C1 segment of cervical spinal cord (tissue), 14 donors: ENCODE measurements at places on chromosomes 5 and 9.

DNA sequence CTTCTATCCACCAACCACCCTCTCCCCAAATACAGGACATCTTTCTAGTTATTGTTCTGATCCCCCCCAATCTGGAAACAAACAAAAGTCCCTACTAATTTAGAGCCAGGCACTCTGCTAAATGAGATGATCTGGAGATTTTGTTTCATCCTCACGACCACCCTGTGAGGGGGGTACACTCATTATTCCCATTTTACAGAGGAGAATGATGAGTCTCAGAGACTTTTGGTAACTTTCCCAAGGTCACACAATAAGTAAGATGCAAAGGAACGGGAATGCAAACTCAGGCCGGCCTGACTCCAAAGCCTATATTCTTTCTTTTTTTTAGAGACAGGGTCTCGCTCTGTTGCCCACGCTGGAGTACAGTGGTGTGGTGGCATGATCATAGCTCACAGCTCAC lies 9.4 kb downstream of the PDGFRB start:
- DNase-seq, result no peak

DNA sequence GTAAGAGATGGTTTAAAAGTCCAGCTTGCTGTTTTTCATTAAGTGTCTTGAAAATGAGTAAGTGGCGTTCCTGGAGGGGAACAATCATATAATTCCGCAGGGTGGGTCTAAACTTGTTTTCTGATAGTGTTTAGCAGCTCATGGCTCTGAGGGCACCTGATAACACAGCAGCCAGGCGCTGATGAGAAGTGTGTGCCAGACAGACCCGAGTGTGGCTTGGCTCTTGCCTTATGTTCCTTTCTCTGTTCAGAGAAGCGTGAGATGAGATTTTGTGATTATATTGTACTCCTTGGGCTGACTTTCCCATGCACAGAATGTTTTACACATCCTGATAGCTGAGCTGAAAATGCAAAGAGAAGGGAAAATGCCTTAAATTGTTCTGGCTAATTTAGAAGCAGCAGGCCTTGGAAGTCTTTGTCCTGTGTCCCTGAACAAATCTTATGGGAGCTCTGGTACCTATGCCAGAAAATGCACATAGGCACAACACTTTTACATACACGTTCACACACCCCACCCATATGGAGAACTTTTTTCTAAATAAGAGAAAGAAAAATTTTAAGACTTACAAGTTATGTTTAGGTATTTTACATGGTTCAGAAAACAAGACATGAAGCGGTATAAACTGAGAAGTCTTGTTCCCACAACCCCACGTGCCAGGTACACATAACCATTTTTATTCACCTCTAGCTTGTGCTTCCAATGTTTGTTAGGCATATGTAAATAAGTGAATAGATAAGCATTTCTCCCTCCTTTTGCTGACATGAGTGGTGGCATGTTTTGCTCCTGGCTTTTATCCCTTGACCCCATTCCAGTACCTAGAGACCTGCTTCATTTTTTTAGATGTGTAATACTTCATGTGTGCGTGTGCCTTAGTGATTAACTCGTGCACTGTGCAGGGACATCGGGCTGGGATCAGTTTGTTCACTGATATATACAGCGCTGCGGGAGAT lies 152.2 kb upstream of the OTULINL start:
- no peak for DNase-seq

DNA sequence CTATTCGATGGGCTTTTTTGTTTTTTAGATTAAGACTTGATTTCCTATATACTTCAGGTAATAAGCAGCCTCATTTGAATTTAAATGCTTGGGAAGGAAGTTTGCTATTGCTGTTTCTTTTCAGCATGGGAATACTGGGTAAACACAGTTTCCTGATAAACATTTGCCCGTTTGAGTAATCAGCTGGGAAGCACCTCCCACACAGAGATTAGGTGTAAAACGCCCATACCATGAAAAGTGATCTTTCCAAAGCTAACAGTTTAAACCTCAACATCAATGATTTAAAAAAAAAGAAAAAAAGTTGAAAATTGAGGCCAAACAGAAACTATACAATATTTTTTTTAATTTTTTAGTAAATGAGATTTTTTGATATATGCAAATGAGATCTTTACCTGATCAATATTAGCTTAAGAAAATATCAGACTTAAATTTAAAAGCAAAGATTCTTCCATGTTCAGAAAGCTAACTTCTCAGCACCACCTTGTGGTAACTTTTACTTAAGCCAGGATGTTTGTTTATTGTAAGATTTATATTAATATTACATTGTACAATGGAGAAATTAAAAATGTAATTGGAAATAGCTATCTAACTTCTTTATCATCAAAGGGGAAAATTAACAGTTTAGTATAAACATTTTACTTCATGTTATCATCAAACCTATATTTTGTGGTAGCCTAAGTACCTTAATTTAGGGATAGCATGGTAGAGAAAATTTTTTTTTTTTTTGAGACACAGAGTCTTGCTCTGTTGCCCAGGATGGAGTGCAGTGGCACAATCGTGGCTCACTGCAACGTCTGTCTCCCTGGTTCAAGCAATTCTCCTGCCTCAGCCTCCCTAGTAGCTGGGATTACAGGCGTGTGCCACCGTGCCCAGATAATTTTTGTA lies 39.8 kb downstream of the F2RL2 start:
- DNase-seq, result no peak

DNA sequence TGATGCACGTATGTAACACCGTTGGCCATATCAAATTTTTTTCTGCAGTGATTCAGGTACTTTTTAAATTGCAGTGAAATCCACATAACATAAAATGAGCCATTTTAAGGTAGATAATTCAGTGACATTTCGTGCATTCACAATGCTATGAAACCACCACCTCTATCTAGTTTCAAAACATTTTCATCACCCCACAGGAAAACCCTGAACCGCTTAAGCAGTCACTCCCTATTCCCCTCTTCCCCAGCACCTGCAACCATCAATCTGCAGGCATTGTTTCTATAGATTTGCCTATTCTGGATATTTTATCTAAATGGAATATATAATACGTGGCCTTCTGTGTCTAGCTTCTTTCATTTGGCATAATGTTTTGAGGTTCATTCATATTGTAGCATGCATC lies 79.2 kb downstream of the BOD1 start:
- no peak for DNase-seq

DNA sequence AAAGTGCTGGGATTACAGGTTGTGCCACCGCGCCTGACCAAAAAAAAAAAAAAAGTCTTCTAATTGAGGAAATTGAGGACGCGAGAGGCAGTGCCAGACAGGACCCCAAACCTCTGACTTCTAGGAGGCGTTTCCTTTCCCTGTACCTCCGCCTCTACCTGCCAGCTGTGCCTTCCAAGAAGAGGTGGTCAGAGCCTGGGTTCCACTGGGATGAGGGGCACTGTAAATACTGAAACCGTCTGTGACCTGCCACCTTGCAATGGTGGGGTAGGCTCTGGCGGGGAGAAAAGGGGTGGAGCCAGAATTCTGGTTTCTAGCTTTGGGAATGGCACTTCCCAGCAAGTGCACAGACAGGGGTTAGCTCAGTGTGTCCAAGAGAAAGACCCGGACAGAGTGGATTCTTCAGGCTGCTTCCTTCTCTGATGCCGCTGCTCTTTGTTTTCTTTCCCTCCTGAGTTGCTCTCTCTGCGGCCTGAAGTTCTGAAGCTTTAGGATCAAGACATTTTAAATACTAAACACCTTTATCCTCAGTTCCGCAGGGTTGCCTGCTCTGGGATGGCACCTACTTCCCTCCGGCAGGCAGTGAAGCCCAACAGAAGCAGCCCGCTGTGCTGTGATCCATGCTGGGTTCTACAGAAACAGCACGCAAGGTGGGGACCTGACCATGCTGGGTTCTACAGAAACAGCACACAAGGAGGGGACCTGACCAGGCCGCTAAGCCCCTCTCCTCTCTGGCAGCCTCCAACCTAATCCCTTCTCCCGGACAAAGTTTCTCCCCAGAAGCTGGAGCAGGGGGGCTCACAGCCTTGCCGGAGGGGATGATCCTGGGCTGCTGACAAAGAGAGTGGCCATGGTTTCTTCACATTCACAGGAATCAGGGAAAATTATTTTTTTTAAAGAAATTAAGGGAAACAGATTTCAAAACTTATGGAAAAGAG lies 65.2 kb downstream of the OTULIN start:
- no peak for DNase-seq

DNA sequence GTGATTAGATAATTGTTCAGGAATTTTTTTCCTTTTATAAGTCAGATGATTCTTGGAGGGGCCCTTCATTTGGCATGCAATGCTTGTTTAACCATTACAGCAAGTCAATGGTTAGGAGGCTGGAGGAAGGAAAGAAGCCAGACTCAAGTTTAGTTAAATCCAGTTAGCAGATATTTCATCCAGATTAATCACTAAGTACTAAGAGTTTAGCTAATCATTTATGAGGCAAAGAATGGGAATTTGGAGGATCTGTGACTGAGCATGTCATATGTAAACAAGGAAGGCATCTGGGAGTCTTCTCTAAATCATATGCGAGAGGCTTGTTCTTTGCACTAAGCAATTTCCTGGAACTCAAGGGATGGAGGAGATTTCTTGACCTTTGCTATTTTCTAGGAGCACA lies 145.3 kb upstream of the SGCD start:
- DNase-seq, result no peak

DNA sequence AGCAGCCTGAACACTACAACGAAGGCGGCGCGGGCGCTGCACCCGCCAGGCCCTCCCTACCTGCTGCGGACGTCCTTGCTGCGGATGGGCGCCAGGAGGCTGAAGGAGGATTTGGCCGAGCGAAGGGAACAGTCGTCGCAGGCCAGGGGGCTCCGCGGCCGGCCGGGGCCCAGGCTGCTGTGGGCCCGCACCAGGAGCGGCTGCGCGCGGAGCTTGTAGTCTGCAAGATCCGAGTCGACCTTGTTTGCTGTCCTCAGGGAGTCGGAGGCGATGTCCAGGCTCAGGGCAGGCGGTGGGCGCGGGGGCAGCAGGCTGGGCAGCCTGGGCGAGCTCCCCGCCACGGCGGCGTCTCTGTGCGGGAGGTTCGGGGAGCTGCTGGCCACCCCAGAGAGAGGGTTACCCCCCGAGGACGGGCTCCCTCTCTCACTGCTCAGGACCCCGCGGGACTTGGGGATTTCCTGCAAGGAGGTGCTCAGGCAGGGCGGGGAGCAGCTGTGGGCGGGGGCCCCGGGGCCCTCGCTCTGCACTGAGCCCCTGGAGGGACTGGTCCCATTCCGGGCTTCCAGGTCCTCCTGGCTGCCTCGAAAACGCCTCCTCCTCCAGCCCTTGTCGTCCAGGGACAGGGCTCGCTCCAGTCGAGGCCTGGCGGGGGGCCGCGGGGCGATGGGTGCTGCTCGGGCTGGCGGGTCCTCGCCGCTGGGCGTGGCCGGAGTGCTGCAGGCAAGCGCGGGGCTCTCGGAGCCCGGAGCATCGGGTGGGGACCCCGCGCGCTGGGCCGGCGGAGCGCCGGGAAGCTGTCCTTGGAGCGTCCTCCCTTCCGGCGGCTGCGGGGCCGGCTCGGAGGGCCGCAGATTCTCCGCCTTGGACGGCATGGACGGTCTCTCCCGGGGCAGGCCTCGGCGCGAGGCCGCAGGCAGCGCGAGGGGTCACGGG lies 831 bp downstream of the INPP5E start:
- DNase-seq, result no peak

- DNase-seq, result no peak
Observed at GRCh38 chr9:72772661-72773060, 180.2 kb downstream of the ALDH1A1 start.

GRCh38 chr9:86731511-86732063 lies 215.7 kb downstream of the GAS1 start:
- no peak for DNase-seq

- no peak for DNase-seq
Observed at GRCh38 chr5:171615705-171616640, 169.6 kb upstream of the SMIM23 start.

DNA sequence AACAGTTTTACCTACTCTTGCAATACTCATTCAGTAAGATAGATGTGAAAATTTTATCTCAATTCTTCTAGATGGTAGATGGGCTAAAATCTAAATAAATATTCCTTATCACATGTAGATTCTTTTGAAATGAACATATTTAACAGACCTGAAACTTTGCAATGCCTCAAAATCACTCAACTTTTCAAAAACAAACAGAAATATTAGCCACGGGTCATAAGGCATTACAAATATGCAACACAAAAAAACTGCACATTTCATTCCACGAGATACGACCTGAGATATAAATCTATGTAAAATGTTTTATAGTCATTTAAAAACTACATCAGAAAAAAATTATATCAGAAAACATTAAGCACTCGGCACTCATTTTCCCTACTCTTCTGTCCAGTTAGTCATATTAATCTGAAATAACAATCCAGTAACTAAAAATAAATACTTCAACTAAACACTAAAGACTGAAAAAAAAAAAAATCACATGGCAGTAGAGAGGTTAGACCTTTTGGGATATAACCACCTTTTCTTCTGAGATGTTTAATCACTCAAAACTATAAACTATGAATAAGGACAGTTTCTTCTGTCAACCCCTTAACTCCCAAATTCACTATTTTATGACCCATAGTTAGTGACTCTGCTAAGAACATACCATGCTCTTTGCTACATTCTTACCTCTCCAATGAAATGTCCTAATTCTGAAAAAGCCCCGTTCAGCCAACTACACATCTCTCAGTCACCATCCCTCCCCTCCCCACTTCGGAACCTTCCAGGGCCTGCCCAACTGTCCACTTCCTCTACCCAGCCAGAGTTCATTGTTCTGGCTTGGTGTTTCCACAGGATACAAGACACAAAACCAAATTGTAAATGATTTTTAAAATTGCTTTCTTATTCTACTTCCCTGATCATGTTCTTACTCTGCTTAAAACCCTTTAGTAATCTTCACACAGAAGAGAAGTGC lies 6.4 kb downstream of the HOMER1 start:
- DNase-seq, result no peak
